Motor neuron (in vitro differentiated cells): ENCODE measurements at places on chromosomes 6 and 20.
A peak's percentile ranks its signal among the peaks of the same experiment; 100 is the strongest.

DNA sequence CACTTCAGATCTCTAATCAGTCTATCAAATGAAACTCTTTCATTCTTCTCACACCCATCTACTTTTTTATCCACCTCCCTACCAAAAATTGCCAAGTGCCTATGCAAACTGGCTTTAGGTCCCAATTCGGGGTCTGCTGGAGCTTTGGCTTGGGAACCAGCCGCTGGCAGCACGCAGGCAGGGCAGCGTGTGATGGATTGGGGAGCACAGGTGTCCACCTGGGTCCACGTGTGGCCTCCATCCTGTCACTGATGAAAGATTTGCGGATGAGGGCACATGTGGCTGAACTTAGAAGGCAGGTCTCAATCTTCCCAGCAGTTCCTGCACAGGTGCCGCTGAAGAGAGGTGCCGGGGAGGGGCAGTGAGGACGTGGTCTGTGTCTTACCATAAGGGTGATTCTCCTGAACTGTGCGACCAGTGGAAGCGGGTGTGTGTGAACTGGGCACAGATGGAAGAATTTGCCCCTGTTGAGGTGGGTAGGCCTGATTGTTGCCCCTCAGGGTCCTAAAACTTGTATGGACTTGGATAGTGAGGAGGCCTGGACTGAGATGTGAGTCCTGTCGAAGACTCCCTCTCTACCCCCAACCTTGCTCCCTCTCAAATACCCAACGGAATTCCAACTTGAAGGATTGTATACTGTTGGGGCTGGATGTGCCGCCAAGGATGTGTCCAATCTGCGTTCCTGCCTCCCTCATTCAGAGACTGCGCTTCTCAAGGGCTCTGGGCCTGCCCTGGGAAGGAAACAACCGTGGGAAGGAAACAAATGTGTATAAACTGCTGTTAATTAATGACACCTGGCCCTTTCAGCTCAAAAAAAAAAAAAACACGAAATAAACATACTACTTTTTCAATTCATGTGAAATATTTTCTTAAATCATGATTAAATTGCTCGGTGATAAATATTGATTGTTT lies 18.4 kb upstream of the RAET1L start:
- ATAC-seq: no peak

GRCh38 chr6:144055121-144055931 lies 40.0 kb downstream of the SF3B5 start:
- ATAC-seq: no peak

DNA sequence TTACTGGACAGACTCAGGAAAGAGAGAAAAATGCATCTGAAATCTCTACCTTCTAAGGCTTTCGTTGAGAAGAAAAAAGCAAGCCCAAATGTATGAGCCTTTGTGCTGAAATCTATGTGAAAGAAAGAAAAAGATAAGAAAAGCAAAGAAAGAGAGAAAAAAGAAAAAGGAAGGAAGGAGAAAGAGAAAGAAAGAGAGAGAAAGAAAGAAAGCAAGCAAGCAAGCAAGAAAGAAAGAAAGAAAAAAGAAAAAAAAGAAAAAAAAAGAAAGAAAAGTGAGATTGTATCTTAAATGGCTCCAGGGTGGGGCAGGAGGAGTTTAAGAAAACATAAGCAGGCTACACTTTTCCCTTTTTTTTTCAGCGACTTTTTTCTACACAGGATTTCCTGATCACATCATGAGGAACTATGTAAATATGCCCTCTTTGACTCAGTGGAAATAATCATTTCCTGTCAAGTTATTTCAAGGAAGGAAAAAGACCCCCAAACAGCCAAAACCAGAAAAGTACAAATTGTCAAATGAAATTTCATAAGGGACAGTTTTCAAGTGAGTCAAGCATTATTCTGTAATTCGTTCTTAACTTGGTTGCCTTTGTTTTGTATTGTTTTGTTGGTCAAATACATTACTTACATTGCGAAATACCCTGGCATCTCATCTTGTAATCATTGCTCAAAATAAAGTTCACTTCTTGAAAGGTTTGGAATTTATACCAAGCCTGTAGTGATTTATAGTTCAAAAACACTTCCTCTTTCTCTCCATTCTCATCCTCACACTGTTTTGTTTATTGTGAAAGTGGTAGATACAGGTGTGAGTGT lies 79.5 kb upstream of the RNF217 start:
- ATAC-seq: no peak

GRCh38 chr20:61837200-61837599 lies 228.5 kb downstream of the TAF4 start:
- no peak for ATAC-seq

- ATAC-seq: no peak
Observed at GRCh38 chr20:31717478-31718201, 5.0 kb downstream of the BCL2L1 start.

DNA sequence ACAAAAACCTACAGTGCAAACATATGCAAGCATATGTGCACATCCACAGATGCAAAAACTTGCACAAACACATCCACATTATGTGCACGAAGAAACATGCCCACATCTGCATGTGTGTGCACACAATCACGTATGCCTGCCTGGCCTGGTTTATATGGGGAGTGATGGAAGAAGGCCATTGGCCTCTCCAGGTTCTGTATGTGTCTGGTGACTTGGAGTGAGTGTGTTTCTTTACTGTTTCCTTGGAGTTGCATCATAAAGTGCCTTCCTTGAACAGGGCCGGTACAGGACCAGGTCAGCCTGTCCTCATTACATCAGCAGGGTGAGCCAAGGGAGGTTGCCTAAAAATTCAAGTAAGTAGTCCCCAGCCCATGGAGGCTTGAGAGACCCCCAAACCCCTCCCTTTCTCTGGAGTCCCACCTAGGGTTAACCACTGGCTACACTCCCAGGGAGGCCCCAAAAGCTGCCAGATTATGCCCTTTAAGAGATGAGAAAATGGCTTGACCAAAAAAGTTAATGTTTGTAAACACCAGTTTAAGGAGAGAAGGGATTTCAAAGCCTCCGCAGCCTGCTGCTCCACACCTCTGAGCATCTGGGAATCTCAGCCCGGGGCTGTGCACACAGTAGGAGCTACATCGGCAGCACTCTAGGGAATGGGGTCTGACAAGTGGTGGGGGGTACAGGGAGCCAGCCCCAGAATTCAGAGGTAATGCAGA lies 140.8 kb downstream of the VEGFA start:
- peak; percentile 84 for ATAC-seq

DNA sequence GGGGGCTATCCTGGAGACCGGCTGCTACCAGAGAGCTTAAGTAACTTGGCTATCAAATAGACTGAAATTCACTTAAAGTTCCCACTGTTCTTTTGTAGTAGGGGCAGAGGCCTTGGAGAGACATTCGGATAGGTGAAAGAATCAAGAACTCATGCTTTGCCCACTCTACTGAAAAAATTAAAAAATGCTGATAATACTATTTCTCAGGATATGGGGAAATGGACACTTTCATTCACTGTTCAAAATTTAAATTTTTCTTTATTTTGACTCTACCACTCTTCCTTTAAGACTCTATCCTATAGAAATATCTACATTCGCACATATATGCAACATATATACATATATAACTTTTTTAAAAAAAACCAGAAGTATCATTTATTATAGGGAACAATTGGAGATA lies 117.8 kb upstream of the CHD6 start:
- no peak for ATAC-seq
